ENCODE measurements at places on chromosomes 12 and 14.
A peak's percentile ranks its signal among the peaks of the same experiment; 100 is the strongest.

GRCh38 chr12:104384141-104384880 lies 72.4 kb upstream of the CHST11 start:
- no peak for DNase-seq

- DNase-seq = no peak
These were observed 21.2 kb upstream of the NINJ2 start for GRCh38 chr12:684416-684815.

DNA sequence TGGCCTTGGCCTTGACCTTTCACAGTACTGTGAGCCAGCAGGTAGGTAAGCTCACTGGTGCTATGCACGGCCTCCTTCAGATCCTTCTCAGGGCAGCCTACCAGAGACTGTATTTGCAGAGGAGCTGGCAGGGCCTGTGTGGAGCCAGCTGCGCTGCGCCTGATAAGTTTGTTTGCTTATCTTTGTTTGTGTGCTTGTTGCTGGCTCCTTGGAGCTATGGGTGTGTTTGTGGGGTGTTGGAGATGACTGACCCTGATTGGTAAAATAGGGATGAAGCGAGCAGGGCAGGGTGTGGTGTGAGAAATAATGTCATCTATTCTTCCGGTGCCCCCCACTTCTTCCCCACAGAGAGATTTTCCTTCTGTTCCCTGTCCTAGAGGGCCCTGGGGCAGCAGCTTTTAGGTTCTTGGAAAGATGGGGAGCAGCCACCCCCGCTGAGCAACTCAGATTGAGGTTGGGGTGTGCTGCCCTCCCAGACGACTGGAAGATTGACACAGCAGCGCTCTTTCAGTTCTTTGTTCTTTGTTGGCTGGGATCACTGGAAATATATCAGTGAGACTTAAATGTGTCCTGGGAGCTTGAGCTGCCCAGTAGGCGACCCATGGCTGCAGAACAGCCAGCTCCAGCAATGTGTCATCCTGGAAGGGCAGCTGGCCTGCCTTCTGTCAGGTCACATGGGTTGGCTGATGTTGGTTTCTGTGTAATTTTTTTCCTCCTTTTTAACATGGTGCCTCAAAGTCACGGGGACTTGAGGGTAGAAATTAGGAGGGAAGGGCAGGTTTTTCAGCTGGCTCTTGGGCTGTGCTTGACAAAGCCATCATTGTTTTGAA lies 19.6 kb downstream of the MLXIP start:
- peak; percentile 62 for DNase-seq

GRCh38 chr12:59594943-59595500 lies 807 bp upstream of the SLC16A7 start:
- DNase-seq = no peak

DNA sequence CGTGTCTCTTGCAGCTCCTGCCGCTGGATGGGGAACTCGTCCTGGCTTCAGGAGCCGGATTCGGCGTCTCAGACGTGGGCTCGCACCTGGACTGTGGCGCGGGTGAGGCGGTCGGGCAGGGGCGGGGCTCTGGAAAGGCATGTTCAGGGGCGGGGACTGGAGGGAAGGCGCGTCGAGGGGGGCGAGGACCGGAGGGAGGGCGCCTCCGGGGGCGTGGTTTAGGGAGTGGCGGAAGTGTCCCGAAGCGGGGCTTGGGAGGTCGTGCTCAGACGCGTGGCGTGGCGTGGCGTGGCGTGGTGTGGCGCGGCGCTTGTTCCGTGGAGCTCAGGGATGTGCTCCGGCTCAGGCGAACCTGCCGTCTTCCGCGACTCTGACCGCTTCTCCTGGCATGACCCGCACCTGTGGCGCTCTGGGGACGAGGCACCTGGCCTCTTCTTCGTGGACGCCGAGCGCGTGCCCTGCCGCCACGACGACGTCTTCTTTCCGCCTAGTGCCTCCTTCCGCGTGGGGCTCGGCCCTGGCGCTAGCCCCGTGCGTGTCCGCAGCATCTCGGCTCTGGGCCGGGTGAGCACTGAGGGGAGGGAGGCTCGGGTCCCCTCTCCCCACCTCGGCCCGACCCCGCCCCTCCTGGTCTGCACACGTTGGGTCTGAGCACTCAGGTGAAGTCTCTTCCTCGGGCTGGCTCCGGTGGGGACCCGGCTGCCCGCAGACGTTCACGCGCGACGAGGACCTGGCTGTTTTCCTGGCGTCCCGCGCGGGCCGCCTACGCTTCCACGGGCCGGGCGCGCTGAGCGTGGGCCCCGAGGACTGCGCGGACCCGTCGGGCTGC lies 6.2 kb downstream of the AMN start:
- DNase-seq = peak; percentile 17

GRCh38 chr12:38809832-38810231 lies 95.6 kb downstream of the CPNE8 start:
- DNase-seq = no peak

DNA sequence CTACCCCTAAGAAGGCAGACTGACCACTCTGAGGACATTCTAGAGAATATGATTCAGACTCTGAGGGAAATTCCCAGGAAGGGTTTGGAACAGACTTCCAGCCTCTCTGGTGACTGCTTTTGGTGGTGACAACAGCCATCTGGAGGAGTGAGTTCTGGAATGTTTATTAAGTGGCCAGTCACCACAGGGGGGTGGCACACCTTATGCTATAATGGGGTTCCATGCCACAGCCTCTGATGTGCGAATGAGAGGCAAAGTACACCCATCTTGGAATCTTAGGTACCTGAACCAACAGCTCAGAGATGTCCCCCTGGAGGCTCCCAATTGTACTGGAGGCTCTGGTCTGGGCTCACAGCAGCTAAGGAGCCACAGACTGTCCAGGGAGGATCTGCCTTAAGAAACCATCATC lies 9.5 kb upstream of the TINF2 start:
- peak; percentile 38 for DNase-seq

DNA sequence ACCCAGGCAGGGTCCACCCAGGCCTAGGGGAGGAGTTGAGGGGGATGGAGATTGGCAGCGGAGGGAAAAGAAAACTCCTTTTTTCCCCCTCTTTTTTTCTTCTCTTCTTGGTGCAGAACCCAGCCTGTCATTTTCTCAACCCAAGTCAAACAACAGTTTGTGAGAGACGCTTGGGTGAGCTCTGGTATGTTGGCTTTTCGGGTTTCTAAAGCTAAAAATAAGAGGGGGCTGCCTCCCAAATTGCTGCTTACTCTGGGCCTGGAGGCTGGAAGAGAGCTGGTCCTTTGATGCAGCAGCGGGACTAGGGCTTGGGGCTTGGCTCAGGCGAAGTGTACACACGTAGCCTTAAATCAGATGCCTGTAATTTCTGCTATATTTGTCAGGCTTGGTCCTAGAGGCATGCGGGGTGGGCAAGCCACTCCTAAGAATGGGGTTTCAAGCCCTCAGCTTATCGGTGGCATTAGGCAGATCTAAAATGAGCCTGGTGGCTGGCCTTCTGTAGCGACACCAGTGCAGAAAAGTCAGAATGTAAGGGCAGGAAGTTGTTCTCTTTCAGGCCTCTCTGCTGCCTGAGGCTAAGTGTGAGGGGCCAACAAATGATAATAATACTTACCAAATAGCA lies 816 bp upstream of the SLC8A3 start:
- no peak for DNase-seq

GRCh38 chr14:55117803-55118441 lies 11.1 kb upstream of the LGALS3 start:
- DNase-seq = no peak

GRCh38 chr14:49957089-49957852 lies 64.4 kb downstream of the ARF6 start:
- peak; percentile 32 for DNase-seq

DNA sequence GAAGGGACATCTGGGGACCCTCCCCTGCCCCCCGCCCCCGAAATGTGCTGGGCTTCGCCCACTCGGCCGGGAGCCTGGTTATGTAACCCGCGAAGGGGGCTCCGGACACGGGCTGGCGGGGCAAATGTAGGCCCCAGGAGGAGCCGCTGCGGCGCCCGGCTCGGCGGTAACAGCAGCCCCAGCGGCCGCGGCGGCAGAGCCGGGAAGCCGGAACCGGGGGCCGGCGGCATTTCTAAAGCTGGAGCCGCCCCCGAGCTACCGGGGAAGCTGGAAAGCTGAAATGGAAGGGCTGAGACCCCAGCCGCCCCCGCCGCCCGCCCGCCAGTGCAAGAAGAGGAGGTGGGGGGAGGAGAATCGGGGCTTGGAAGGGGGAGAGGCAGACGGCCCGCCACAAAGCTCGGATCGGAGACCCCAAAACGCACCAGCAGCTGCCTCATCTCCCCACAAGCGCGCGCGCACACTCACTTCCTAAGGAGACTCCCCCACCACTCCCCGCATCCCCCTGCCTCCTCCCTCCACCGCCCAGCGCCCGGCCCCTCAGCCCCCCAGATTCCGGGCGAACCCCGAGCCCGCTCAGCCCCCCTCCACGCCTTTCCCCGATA lies 1.5 kb downstream of the KDM2B start:
- no peak for DNase-seq

DNA sequence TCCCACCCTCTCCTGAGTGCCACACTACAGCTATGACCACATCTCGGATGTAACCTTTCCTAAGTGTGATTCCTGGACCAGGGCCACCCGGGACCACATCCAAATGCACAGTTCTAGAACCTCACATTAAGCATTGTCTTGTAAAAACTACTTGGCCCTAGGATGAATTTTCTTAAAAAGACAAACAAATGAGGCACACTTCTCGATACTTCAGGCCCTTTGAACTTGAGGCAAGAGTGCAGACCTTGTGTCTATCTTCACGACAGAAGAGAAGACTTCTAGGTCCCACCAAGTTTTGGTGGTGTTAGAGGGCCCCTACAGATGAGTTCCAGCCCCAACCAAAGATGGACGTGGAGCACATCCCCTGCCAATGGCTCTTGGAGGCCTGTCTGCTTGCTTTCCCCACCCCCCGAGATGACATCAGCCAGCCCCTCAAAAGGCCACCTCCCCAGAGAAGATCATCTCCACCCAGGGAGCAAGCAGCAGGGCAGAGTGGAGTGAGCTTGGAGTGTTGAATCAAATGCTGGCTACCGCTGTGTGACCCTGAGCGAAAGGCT lies 9.3 kb downstream of the ISCU start:
- DNase-seq = no peak

DNA sequence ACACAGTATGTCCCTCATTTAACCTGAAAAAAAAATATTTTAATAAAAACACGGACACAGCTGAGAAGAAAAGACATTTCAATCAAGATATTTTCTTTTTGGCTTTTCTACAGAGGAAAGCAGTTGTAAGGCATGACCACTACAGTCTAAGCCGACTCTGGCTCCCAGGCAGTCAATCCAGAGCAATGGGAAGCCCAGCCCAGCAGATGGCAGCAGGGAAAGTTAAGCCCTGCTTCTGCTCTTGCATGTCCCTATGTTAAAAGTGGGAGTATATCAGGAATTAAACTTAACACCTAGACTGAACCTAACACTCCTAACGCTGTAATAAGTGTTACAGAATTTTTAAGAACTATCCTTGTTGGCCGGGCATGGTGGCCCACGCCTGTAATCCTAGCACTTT lies 19.5 kb upstream of the HAL start:
- DNase-seq = peak; percentile 36

DNA sequence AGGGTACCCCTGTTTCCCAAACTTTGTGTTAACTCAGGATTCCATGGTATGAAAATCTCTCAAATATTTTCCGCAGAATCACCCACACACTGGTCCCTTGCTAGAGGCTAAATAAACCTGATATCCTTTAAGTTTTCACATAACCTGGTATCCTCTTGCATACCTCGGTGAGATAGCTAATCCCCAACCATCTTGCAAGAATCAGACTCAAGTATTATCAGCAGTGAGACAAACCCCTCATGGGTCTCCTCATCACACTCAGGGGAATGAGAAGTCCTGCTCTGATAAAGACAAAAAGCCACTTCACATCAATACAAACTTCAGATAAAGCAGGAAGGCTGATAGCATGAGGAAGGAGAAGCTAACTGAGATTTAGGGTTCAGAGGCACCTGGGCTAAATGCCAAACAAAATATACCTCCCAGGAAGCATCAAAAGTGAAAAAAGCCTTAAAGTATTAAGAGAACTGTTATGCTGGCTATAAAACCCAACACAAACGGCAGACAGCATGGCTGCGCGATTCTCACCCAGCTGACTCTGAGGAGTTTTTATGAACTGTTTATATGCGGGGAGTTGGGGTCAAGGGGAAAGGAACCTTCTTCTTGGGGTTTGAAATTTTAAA lies 96.5 kb downstream of the FOXN3 start:
- no peak for DNase-seq

DNA sequence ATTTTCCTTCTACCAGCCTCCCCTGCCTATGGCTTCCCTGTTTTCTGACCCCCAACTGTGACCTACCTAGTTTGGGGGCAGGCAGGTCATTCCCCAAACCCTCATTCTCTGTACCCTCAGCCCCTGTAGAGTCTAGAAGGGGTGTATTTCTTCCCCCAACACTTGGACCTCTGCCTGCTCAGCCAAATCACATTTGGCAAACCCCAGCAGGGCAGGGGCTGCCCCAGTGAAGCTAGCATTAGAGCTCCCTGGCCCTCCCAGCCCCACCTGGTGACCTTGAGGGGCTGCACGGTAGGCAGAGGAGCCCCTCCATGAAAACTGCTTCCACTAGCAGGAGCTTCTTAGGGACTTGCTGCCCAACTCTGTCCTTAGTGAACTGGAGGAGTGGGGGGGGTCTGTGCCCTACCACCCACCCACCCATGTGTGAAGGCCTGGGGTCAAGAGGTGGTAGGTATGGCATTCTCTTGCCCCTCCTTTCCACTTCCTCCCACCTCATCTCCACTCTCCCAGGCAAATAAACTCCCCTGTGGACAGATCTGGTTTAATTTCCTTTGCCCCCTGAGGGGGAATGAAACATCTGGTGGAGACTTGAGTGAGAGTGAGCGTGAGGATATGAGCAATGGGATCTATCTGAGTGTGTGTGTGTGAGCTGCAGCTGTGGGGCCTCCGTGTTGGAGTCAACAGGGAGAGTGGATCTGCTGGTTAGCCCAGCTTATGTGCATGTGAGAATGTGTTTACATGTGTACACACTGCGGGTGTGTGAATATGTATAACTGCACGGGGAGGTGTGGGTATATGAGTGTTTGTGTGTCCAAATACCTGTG lies 1.6 kb downstream of the NXPH4 start:
- DNase-seq = no peak

- DNase-seq = peak; percentile 15
These were observed 72.9 kb downstream of the DENND5B start for GRCh38 chr12:31517994-31518393.
